ENCODE measurements at places on chromosomes 3 and 15.

GRCh38 chr15:69037482-69037881 lies 23.0 kb downstream of the NOX5 start:
- DNase-seq, result no peak

GRCh38 chr15:33737687-33738601 lies 230.4 kb upstream of the CHRM5 start:
- DNase-seq, result peak; percentile 63

DNA sequence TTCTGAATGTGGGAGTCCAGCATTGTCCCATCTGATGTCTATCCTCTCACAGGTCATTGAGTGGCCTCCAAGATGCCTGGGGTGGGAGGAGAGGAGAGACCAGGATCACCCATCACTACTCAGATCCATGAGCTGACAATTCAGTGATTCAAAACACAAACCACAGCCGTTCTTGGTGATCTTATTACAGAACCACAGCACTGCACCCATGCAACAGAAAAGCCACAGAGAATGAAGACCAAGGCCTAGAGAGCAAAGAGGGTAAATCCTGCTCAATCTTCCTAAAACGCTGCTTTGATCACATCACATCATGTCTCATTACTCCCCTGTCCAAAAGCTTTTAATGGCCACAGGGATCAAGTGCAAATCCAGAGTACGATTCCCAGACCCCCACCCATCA lies 23.5 kb downstream of the ANP32A start:
- no peak for DNase-seq

- no peak for DNase-seq
Measured at GRCh38 chr3:105598042-105598796, 231.5 kb downstream of the ALCAM start.

GRCh38 chr15:71807691-71808091 lies 2.7 kb upstream of the NR2E3 start:
- DNase-seq, result no peak

DNA sequence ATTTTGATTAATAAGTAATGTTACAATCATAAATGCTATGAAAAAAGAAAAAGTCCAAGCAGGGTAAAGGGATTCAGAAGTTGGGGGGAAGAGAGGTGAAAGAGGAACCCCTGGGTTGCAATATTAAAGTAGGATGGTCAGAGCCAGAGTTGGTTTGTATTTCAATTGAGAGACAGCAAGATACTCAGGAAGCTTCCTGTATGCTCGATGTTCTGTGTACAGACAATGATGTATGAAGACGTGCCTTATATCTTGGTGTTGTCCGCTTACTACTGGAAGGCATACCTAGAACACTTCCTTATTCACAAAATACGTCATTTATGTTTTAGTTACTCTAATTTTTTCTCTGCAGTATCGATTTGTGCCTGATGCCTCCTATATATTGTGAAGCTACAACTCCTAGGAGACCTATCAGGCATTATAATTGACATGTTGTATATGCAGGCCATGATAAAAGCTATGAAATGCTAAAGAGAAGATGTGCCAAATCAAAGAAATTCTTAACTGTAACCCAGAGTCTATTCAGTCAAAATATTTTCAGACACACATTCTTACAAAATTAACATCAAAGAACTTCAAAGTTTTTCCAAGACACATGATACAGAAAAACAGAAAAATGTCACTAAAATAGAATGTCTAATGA lies 87.5 kb downstream of the TBL1XR1 start:
- DNase-seq, result no peak

DNA sequence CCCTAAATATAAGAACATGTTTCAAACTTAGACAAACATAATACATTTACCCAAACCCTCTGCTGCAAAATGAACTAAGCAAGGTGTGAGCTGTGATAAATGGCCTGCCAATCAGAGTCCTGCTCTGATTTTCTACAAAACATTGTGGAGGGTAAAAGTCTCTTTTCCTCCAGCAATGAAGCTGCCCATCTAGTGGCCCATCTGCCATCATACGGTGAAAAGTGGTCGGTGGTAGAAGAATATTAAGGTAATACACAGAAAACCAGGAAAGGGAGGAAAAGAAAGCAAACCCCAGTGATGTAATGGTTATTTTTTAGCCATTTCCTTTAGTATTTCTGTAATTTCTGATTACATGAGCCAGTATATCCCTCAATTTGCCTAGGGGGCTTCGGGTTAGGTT lies 838.1 kb downstream of the TBL1XR1 start:
- DNase-seq, result no peak

DNA sequence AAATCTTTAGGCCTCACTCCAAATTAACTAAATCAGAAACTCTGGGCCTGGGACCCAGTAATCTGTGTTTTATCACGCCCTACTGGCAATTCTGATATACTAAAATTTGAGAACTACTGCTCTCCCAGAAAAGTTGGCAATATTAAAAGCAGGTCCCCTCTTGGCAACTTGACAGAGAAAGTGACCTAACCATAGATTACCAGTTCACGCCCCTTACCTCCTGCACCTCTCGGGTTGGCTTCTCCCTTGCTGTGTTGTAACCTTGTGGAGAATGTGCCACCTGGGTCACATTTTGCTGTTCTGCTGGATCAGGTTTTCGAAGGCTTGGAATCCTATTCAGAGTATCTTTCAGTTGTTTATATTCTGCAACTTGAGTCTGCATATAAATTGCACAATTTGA lies 59.1 kb downstream of the GOLIM4 start:
- no peak for DNase-seq

- DNase-seq, result no peak
Measured at GRCh38 chr3:192848371-192849233, 69.1 kb downstream of the MB21D2 start.

GRCh38 chr15:46456456-46456855 lies 821.6 kb downstream of the SQOR start:
- peak; percentile 4 for DNase-seq

GRCh38 chr3:139940622-139941021 lies 5.6 kb downstream of the CLSTN2 start:
- DNase-seq, result no peak

DNA sequence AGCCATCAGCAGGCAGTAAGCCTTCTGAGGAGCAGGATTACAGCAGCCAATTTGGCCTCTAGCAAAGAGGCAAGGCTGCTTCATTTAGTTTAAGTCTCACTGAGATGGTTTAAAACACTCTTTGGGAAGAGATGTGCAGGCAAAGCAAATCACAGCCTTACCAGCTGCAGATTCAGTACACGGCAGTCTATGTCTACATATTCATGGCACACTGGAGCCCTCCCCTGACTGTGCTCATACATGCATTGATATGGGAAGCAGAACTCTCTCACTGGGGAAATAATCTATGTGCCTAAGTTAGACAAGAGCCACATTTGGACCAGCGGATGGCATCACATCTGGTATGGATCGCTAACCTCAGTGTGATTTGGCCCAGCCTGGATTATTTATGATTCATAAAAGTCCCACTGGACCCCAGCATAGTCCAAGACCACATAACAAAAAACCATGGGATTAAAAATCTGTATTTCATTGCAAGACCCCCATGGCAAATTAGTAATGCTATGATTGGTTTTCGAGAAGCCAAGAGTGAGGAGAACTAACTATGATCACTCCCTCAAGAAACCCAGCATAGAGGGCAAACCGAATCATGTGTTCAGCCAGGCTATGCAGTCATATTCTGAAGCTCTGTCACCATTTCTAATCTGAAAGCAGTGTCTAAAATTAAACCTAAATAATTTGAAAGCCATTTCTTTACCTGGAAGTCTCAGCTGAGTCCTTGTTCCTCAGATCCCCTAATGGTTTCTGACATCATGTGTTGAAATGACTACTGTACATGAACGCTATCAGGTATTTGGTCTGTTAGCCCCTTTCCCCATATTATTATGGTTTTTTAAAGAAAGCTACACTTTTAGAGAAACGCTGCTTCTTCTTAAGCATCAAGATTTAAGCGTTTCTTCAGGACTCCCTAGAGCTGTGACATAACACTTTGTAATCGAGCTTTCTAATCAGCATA lies 1.2 kb downstream of the PRICKLE2 start:
- peak; percentile 51 for DNase-seq

DNA sequence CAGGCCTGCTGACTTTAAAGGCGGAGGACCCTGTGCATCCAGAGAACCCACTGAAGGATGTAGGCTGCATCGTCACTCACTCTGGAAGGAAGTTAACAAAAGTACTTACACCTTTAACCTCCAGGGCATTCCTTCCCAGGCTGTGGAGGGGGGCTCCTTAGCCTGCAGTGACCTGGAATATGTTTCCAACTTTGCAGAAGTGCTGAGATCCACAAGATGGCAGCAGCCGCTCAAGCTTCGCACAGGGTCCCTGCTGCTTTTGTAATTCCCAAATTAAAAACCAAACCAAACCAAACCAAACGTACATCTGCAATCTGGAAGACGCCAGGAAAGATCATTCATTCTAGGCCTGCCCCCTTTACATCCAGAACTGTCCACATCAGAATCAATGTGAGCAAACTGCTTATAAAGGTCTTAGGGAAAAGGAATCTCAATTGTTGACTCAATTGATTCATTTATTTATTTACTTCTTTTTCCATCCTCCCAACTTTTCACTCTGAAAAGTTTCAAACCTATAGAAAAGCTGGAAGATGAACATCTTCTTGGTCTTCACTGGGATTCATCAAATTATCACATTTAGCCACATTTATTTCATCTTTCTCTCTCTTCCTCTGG lies 70.5 kb upstream of the KLHL25 start:
- DNase-seq, result peak; percentile 58

GRCh38 chr3:120276767-120277166 lies 8.3 kb downstream of the GPR156 start:
- no peak for DNase-seq

- no peak for DNase-seq
Measured at GRCh38 chr3:10106919-10107318, 1.1 kb downstream of the FANCD2OS start.

- no peak for DNase-seq
Measured at GRCh38 chr15:101114166-101114565, 137.7 kb downstream of the CHSY1 start.

DNA sequence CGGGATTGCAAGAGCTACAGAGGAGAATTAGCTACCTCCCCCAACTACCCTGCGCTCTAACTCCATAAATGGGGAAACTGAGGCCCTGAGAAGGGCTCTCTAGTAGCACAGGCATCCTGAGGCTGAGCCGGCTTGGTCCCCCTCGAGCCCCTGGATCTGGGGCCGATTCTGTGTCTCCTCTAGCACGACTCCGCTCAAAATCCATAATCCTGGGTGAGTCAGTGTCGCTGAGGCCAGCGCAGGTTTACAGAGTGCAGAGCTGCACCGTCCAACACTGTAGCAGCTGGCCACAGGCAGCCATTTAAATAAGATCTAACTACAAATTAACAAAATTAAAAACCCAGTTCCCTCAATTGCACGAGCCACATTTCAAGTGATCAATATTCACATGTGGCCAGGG lies 10.8 kb downstream of the GATA2 start:
- DNase-seq, result no peak

- DNase-seq, result no peak
Measured at GRCh38 chr3:101825904-101826445, 23.3 kb upstream of the NFKBIZ start.

GRCh38 chr15:50066202-50066601 lies 52.8 kb downstream of the ATP8B4 start:
- no peak for DNase-seq

DNA sequence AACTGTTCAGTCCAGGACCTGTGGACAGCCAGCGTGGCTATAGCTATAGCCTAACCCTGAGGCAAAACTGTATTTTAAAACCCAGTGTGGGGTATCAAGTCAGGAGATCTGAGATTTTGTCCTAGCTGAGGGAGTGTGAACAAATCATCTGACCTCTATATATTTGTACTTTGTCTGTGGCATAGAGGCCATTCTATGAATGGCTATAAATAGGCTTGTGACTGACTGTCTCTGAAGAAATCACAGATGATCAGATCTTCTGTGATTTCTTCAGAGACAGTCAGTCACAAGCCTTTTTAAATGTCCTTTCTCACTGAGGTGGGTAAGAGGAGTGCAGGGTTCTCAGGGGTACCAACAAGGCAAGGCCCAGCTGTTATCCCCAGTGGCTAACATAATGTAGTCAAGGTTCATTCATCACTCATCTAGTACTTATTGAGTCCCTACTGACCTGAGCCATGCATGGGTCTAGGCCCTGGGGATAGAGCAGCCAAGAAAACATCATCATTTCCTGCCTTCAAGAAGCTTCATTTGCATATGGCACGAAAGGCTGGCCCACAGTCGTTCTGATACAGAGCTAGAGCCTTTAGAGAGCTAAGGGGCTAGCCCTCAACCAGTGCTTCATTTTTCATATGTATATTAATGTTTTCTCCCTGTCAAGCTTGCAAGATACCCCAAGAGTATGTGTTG lies 53.3 kb downstream of the TIPARP start:
- DNase-seq, result no peak

- no peak for DNase-seq
Measured at GRCh38 chr3:142596726-142597088, 514 bp downstream of the PLS1 start.

- no peak for DNase-seq
Measured at GRCh38 chr15:60839510-60840211, 360.7 kb upstream of the ICE2 start.

GRCh38 chr3:118537454-118537853 lies 497.2 kb downstream of the IGSF11 start:
- DNase-seq, result no peak

DNA sequence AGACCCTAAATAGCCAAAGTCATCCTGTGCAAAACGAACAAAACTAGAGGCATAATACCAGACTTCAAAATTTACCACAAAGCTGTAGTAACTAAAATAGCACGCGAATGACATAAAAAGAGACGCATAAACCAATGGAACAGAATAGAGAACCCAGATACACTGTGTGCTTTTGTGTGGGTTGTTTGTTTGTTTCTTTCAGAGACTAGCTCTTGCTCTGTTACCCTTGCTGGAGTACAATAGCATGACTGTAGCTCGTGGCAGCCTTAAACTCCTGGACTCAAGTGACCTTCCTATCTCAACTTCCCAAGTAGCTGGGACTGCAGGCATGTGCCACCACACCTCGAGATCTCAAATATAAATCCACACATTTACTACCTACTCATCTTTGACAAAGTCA lies 1314.6 kb upstream of the GBE1 start:
- DNase-seq, result no peak

DNA sequence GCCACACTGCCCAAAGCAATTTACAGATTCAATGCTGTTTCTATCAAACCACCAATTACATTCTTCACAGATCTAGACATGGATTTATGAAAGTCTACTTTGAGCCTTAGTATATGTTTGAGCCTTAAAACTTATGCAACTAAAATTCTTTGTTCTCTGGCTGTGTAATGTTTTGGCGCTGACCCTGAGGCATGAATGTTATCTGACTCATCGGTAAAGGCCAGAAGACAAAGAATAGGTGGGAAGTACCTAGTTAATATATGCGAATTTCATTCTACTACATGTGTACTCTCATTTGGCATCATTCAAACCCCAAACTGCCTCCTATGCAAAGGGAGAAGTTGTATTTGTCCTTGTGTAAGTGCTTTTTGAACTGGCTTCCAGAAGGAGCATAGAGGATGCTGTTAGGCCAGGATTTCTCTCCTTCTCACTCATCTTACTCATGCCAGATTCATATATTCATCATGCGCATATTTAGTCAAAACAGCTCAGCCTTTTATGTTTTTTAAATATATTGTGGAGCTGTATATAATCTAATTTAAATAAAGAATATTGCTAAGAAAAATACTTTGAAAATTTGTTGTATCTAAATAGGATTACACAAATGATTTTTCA lies 204.2 kb downstream of the NFKBIZ start:
- DNase-seq, result no peak
